ENCODE measurements at places on chromosomes 6 and 20. TPM values are rescaled to one million over a fixed set of nuclear protein-coding genes. Genes with fewer than 3 reads are reported as not detected.

The HCK gene
- total RNA-seq = not detected

The AP5S1 gene
- 11.0 TPM for total RNA-seq

The SSTR4 gene
- not detected for total RNA-seq

The DYNLT2 gene
- total RNA-seq = 0.34 TPM

The C6orf136 gene
- 10.6 TPM for total RNA-seq

The PAK5 gene
- not detected for total RNA-seq

The DNAH8 gene
- total RNA-seq = not detected

The KHDRBS2 gene
- not detected for total RNA-seq

The IL20RA gene
- total RNA-seq = 2.0 TPM

The POM121L2 gene
- total RNA-seq = not detected

The PKIB gene
- 1.1 TPM for total RNA-seq

The MRAP2 gene
- total RNA-seq = 0.08 TPM

The RHAG gene
- total RNA-seq = not detected

The C6orf58 gene
- not detected for total RNA-seq

The PPP1R16B gene
- not detected for total RNA-seq

The NRN1 gene
- total RNA-seq = 0.39 TPM

The DSP gene
- total RNA-seq = 168 TPM

The DCDC2 gene
- total RNA-seq = not detected

The COL9A1 gene
- not detected for total RNA-seq

The SIRPG gene
- not detected for total RNA-seq

The PXDC1 gene
- 59.0 TPM for total RNA-seq

The RSPH4A gene
- 0.16 TPM for total RNA-seq

The CTCFL gene
- not detected for total RNA-seq

The TRIM40 gene
- not detected for total RNA-seq

The RTEL1 gene
- 16.0 TPM for total RNA-seq

The NNAT gene
- 0.30 TPM for total RNA-seq

The CGA gene
- total RNA-seq = not detected

The GGT7 gene
- total RNA-seq = 7.0 TPM

The MEI4 gene
- not detected for total RNA-seq

The PRPH2 gene
- total RNA-seq = not detected

The NPEPL1 gene
- total RNA-seq = 12.3 TPM

The BPIFB1 gene
- total RNA-seq = not detected

The HRH3 gene
- not detected for total RNA-seq

Measured in hair follicular keratinocyte (primary cell).